ENCODE measurements at places on chromosomes 7 and 10.
A peak's percentile ranks its signal among the peaks of the same experiment; 100 is the strongest.

DNA sequence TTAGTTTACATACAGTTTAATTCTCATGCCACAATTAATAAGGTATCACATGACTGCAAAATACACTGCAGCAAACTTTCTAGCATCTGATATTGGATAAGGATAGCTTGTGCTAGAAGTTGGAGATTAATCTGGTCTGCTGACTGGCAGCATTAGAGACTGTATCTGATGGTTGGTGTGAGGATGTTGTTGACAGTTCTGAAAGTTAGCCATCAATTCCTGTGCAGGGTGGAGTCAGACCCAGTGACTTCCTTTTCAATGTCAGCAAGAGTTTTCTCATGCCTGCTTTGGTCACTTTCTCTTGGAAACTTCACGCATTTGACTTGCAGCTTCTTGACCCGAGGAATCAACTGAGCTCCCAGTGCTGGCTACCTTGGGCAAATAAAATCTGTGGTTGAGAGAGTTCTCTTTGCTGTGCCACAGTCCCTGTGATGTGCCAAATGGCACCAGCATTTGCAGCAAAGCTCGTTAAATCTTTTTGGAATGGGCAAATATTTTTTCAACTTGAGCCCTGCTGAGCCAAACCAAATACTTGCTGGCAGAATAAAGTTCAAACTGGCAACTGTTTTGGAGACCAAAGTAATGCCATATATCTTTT lies 233.0 kb downstream of the TRIL start:
- DNase-seq = no peak

- DNase-seq = peak; percentile 51
Observed at GRCh38 chr10:79244841-79245504, 102.3 kb upstream of the PPIF start.

DNA sequence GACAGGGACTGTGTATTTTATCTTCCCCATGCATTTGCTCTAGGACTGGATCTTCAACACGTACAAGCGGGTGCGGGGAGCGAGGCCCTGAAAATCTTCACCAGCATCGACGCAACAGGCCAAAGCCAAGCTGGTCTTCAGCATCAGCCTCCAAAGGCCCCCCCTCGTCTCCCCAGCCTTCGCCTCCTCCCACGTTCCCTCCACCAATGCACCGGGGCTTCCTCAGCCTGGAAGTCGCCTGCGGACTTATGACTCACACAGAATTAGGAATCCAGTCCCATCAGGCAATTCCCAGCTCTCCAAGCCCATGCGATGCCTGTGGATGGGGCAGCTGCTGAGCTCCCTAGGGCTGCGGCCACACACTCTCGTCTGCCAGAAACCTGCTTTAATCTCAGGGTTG lies 36.3 kb upstream of the RNF32 start:
- DNase-seq = no peak

- no peak for DNase-seq
Observed at GRCh38 chr7:50595491-50596102, 30.4 kb upstream of the DDC start.

GRCh38 chr7:42978496-42978895 lies 46.3 kb downstream of the MRPL32 start:
- no peak for DNase-seq

GRCh38 chr7:45026984-45027773 lies 27.2 kb downstream of the CCM2 start:
- DNase-seq = no peak

GRCh38 chr10:29600067-29600466 lies 34.7 kb downstream of the SVIL start:
- no peak for DNase-seq

GRCh38 chr10:88687853-88688467 lies 18.1 kb upstream of the LIPK start:
- DNase-seq = no peak

DNA sequence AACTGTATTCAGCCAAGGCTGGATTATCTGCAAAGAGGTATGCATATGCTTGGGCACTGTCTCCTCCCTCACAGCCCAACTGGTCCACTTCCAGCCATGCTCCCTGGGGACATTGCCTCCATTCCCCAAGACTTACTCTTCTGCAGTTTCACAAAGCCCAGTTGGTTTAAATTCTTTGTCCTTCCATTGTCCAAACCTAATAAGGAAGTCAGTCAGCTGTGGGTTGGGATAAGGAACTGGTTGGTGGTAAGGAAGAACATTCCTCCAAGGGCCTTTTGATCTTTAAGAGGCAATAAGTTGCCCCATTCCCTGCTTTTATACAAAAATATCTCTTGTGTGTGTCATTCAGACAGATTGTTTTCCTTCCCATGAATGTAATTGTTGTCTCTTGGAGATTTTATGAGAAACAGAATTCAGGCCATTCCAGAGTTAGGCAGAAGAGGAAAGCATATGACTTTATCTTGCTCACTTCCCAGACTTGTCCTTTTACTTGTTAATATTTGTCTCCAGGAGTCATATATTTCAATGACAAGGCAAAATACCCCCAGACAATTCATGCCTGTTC lies 673.7 kb downstream of the SUGCT start:
- no peak for DNase-seq

DNA sequence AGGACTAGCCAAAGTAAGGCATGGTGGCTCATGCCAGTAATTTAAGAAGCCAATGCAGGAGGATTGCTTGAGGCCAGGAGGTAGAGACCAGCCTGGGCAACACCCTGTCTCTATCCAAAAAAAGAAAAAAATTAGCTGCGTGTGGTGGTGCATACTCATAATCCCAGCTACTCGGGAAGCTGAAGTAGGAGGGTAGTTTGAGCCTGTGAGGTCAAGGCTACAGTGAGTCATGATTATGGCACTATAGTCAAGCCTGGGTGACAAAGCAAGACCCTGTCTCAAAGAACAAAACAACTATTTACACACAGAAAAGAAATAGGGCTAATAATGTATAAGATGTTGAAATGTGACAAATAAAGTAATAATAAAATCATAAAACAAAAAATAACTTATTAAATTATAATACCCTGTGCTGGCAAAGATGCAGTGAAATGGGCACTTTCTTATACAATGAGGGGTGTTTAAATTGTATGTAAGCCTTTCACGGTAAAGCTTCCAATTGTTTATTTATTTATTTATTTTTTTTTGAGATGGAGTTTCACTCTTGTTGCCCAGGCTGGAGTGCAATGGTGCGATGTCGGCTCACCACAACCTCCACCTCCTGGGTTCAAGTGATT lies 175.2 kb downstream of the TPST1 start:
- no peak for DNase-seq

DNA sequence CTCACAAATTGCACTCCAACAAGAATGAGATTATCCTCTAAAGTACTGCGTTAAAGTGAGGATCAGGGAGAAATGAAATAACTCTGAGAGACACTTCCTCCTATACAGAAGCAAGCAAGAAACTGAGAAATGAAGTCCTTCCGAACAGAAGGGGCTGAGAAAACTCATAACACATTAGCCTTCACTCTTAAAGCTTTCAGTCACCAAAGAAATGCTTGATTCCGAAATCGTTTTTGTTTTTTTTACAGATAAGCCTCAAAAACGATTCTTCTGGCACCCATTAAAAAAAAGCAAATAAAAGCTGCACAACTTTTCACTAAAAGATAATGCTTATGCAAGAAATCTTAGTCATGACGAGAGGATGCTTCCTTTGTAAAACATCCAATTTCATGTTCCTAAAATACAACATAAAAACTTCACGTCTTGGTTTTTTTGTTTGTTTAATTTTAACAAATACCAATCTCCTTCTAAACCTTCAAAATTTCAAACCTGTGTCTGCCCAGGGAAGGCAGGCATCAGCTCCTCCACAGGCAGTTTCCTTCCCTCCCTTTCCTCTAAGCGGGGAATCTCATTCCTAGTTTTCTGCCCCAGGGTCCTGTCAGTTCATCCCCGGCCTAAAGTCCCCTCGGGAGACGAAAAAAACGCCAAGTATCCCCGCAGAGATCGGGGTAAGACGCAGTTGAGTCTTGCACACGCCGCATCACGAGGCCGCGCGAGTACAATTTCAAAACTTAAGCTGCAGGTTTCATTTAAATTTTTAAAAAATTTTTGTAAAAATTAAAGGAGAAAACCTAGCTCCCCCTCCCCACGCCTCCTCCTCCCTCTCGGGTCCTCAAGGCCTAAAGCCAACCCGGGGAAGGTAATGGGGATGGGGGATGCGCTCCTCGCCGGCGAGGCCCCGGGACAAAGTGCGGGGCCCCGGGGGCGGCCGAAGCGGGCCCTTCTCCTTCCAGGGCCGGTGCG lies 1.1 kb downstream of the BAZ1B start:
- no peak for DNase-seq

GRCh38 chr7:139645572-139646523 lies 122.4 kb downstream of the CLEC2L start:
- DNase-seq = peak; percentile 46

GRCh38 chr7:16271990-16272665 lies 149.2 kb downstream of the CRPPA start:
- DNase-seq = no peak

- DNase-seq = no peak
Observed at GRCh38 chr10:74056050-74056818, 58.3 kb downstream of the VCL start.

DNA sequence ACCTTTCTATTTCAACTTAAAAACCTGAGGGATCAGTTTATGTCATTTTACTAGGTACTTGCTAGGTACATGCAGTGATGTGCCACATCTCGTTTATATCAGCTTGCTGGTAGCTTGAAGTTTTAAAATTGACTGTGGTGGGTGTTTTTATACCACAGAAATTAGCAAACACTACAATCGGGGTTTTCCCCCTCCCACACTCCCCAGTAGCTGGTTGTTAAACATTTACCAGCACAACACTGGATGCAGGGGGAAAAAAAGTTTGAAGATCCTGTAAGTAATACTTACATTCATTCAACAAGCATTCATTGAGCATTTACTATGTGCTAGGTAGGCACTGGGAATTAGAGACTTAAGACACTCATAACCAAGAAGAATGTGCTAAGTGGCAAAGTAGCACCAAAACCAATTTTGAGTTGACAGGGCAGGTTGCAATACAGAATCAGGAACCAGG lies 32.6 kb downstream of the USP6NL start:
- peak; percentile 68 for DNase-seq

GRCh38 chr10:86306628-86307278 lies 59.8 kb downstream of the GRID1 start:
- no peak for DNase-seq

All from stimulated activated naive B cell treated with anti-CD40 and anti-IgM and Interleukin-4, amounts not matched to agents 10 μg/mL and 1 μg/mL and 100 μg/mL, for 72 hours (primary cell).